ENCODE measurements at places on chromosomes 1 and 21. TPM values are rescaled to one million over a fixed set of nuclear protein-coding genes. Genes with fewer than 3 reads are reported as not detected.

The FAM20B gene
- total RNA-seq, result 39.0 TPM

DNA sequence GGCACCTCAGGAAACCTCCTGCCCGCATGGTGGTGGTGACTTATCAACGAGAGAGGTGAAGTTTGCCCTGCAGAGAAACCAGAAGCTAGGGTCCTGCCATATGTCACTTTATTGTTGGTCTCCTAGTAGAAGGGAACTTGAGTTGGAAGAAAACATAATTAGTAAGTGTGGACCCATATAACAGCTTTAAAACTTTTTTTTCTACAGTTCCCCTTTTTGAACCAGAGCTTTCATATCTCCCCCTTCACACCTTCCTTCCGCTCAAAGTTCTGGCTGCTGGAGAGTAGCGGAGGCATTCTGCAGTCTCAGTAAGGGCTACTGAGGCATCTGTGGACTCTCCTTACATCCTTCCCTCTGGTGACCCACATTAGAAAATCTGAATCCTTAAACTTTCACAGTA lies 48.9 kb downstream of the PHC2 start:
- peak; percentile 11 for DNase-seq
- H3K4me1 ChIP-seq, result peaks cover 32% of the 10 kb centered on the region
- H3K27ac ChIP-seq, result peak overlapping the region; percentile 80
- H3K4me3 ChIP-seq, result no peak overlapping the region
- no peaks in the 10 kb centered on the region for H3K36me3 ChIP-seq
- no peaks in the 10 kb centered on the region for H3K27me3 ChIP-seq

DNA sequence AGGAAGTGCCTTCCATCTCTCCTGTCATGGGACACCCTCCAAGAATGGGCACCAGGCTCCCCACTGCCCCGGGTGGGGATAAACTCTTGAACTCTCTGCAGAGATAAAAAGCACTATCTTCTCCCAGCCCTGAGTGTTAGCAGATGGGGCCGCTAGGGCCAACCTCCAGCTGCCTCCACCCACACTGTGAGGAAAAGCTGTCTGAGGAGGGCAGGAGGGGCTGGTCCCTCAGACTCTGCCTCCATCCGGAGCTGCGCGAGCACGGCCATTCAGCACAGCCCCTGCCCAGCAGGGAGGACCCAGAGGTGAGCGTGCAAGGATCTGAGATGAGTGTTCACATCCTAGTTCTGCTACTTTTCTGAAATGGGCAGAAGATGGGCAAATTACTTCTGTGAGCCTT lies 51.8 kb upstream of the TRABD2B start:
- H3K27ac ChIP-seq, result no peak overlapping the region
- H3K4me1 ChIP-seq, result peaks cover 46% of the 10 kb centered on the region
- no peak overlapping the region for H3K4me3 ChIP-seq
- H3K27me3 ChIP-seq, result no peaks in the 10 kb centered on the region

DNA sequence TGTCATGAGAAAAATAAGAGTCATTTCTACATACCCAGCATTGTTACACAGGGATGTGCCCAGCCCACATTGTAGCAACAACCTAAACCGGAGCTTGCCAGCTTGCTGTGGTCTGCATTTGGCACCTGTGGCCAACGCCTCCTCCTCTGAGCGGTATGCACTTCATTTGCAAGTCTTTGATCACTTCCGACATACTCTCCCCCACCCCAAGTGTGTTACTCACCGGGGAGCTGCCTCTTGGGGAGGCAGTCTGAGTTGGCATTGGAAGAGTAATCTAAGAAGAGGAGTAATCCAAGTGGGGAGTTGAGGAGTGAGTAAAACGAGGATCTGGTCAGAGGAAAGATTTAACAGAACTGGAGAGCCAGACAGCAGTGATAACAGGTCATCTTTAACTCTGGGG lies 3.8 kb downstream of the BCL9 start:
- DNase-seq, result no peak
- no peaks in the 10 kb centered on the region for H3K27me3 ChIP-seq
- H3K4me1 ChIP-seq, result peaks cover 35% of the 10 kb centered on the region

The ELAVL4 gene
- not detected for total RNA-seq

GRCh38 chr1:153375511-153375910 lies at the start of gene S100A12:
S100A12 (minus strand) TSS chr1:153375621; CDS start chr1:153374592, 1,029 bp downstream.
- H3K4me1 ChIP-seq, result no peaks in the 10 kb centered on the region
- no peak for DNase-seq
- no peaks in the 10 kb centered on the region for H3K36me3 ChIP-seq
- no peaks in the 10 kb centered on the region for H3K27me3 ChIP-seq
- no peak within 1 kb of the TSS for H3K4me3 ChIP-seq

The LCE3D gene
- total RNA-seq, result not detected

DNA sequence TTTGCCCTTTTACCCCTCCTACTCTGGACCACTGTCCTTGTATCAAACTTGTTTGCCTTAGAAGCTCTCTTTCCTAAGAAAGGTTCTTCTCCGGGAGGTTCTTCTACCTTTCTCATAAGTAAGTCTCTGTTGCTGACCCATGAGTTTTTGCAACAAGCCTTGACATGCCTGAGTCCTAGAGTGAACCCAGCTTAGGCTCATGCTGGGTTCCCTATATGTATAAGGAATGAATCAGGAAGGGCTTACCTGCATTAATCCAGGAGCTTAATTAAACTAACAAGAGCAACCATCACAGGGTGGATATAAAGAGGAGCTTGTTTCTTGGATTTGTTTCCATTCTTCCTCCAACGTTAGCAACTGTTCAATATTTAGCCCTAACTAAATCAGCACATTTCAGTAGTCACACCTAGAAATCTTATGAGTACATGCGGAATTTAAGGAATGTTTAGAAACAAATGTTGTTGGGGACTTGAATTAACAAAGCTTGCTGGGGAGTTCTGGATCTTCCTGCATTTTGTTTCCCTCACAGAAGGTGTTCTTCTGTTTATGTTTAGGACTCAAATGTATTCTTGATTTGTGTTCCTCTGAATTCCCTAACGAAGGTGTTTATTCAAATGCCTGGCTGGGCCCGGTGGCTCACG lies 64.3 kb upstream of the RAB3GAP2 start:
- no peak overlapping the region for H3K4me3 ChIP-seq
- H3K27ac ChIP-seq, result no peak overlapping the region
- no peaks in the 10 kb centered on the region for H3K4me1 ChIP-seq
- H3K36me3 ChIP-seq, result no peaks in the 10 kb centered on the region
- DNase-seq, result no peak

The LCE2B gene
- total RNA-seq, result not detected

DNA sequence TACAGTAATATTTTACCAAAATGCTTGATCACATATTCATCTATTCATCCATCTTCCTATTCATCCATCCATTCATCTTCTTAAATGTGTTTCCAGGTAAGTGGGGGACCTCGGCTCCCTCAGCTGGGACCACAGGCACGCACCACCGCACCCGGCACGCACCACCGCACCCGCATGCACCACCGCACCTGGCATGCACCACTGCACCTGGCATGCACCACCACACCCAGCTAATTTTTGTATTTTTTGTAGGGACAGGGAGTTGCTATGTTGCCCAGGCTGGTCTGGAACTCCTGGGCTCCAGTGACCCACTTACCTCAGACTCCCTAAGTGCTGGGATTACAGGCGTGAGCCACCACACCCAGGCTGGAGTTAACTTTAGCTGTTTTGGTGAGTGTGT lies 21.2 kb downstream of the ACTRT2 start:
- no peaks in the 10 kb centered on the region for H3K4me1 ChIP-seq
- H3K36me3 ChIP-seq, result no peaks in the 10 kb centered on the region
- peaks cover 23% of the 10 kb centered on the region for H3K27me3 ChIP-seq
- no peak overlapping the region for H3K27ac ChIP-seq
- no peak overlapping the region for H3K4me3 ChIP-seq

- no peak overlapping the region for H3K4me3 ChIP-seq
- no peaks in the 10 kb centered on the region for H3K36me3 ChIP-seq
- no peaks in the 10 kb centered on the region for H3K4me1 ChIP-seq
- no peak overlapping the region for H3K27ac ChIP-seq
- no peaks in the 10 kb centered on the region for H3K27me3 ChIP-seq
- no peak for DNase-seq
These were observed 50.0 kb downstream of the SPATA6 start for GRCh38 chr1:48422009-48422408.

GRCh38 chr1:226748306-226748705 lies 9.2 kb upstream of the ITPKB start:
- H3K27ac ChIP-seq, result no peak overlapping the region
- DNase-seq, result no peak
- H3K4me3 ChIP-seq, result no peak overlapping the region
- peaks cover 11% of the 10 kb centered on the region for H3K27me3 ChIP-seq
- no peaks in the 10 kb centered on the region for H3K36me3 ChIP-seq

GRCh38 chr1:186375152-186375928 lies at the start of the genes ODR4 and TPR:
ODR4 (plus strand) TSS chr1:186375838; CDS start chr1:186379786, 3,948 bp downstream.
TPR (minus strand) TSS chr1:186375253; CDS start chr1:186375028, 225 bp downstream.
- peak; percentile 98 for DNase-seq
- H3K27me3 ChIP-seq, result no peaks in the 10 kb centered on the region
- peak within 1 kb of the TSS; percentile 99 for H3K4me3 ChIP-seq
- peak within 1 kb of the TSS; percentile 100 for H3K27ac ChIP-seq
- H3K4me1 ChIP-seq, result peaks cover 28% of the 10 kb centered on the region
- H3K36me3 ChIP-seq, result peaks cover 18% of the 10 kb centered on the region

DNA sequence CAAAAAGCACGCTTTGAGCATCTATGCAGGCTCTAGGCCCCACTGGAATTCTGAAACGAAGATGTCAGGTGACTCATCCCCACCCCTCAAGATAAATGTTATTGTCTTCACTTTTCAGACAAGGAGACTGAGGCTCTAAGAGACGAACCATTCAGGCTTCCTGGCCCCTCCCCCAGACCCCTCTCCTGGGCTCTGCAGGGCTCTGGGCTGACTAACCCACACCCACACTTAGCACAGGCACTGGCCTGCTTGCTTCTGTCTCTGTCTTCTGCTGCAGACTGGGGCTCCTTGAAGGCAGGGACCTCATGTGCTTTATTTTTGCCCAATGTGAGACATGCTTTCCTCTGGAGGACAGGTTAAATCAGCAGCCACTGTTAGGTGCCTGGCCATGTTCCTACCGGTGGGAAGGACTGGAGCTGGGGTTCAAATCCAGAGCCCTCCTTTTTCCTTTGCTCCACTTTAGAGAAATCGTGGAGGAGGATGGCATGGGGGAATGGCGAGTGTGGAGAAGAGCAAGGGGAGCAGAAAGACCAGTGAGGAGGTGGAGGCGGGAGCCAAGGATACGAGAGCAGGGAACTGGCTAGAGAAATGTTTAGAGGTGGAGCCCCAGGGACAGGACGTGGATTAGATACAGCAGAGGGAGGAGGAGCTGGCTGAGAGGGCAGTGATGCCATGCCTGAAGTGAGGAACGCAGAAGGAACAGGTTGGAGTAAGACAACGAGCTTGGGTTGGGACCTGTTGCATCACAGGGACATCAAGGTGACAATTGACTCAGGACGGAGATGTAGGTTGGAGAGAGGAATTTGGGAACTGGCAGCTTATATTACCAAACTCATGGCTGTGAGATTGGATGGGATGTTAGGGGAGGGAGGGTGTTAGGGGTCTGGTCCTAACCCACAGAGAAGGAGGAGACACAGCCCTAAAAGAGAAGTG lies 1.7 kb downstream of the TMEM125 start:
- peaks cover 15% of the 10 kb centered on the region for H3K4me1 ChIP-seq
- H3K4me3 ChIP-seq, result no peak overlapping the region
- H3K27ac ChIP-seq, result no peak overlapping the region
- no peak for DNase-seq
- H3K36me3 ChIP-seq, result no peaks in the 10 kb centered on the region

The GABPA gene
- 24.4 TPM for total RNA-seq

GRCh38 chr1:232352366-232352765 lies 277.6 kb downstream of the SIPA1L2 start:
- peaks cover 2% of the 10 kb centered on the region for H3K27me3 ChIP-seq
- H3K36me3 ChIP-seq, result no peaks in the 10 kb centered on the region
- no peak overlapping the region for H3K27ac ChIP-seq
- H3K4me3 ChIP-seq, result no peak overlapping the region
- H3K4me1 ChIP-seq, result peaks cover 3% of the 10 kb centered on the region

DNA sequence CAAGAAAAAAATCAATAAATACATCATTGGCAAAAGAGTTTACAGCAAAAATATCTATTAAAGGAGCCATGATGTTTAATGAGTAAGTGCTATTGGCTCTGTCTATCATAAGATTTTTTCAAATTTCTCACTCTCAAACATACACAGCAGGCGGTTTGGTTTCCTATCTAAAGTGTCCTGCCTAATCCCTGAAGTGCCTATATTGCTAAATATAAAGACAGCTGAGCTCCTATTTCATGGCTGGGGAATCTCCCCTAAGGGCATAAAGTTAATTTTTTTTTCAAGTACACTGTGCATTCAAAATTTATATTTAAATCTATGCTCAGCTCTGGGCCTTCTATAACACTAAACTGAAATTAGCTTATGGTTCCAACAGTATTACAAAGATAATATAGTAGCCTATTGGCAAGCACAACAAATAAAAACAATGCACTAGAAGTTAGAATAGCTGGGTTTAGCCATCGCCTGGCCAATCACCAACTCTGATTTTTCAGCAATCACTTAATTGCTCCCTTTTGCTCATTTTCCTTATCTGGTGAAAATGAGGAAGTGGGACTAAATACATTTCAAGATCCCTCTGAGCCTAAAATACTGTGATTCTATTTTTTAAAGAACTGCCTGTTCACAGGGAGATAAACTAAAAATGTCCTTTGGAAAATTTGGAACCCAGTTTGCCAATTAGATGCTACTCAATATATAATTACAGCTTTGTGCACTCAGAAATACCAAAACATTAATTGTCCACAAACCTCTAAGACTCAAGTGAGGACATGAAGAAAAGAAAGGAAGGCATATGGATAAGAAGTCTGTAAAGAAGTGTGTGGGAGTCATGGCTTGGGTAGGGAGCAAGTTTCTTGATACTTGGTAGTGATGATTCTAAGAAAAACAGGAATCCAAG lies 62.5 kb downstream of the WDR64 start:
- peaks cover 13% of the 10 kb centered on the region for H3K27me3 ChIP-seq
- peaks cover 11% of the 10 kb centered on the region for H3K4me1 ChIP-seq
- H3K4me3 ChIP-seq, result no peak overlapping the region
- DNase-seq, result no peak

GRCh38 chr1:227489572-227489971 lies 73.8 kb upstream of the ZNF678 start:
- peaks cover 44% of the 10 kb centered on the region for H3K27me3 ChIP-seq
- no peak overlapping the region for H3K4me3 ChIP-seq
- no peak overlapping the region for H3K27ac ChIP-seq
- no peak for DNase-seq
- no peaks in the 10 kb centered on the region for H3K4me1 ChIP-seq
- H3K36me3 ChIP-seq, result no peaks in the 10 kb centered on the region

DNA sequence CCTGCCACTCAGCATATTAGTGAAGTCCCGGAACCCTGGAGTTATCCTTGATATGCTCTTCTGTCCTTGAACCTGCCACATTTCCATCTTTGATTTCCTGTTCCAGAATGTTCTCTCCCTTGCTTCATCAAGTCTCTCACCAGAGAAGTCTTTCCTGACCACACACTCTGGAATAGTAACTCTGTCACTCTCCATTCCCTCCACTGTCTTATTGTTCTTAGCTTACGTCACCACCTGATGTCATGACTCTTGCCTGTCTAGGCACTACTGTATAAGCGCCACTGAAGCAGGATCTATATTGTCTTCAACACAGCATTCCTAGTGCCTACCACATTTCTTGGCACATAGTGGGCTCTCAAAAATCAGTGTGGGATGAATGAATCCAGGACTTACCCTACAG lies 65.4 kb upstream of the SMYD2 start:
- peaks cover 66% of the 10 kb centered on the region for H3K27me3 ChIP-seq
- peaks cover 3% of the 10 kb centered on the region for H3K4me1 ChIP-seq
- no peak overlapping the region for H3K4me3 ChIP-seq
- no peak for DNase-seq
- H3K27ac ChIP-seq, result no peak overlapping the region

- H3K4me1 ChIP-seq, result peaks cover 10% of the 10 kb centered on the region
- H3K27ac ChIP-seq, result peak overlapping the region; percentile 42
- H3K36me3 ChIP-seq, result no peaks in the 10 kb centered on the region
- H3K27me3 ChIP-seq, result peaks cover 10% of the 10 kb centered on the region
- no peak overlapping the region for H3K4me3 ChIP-seq
These were observed 5.0 kb upstream of the ACOT11 start for GRCh38 chr1:54542962-54543539.

GRCh38 chr1:27603309-27603680 lies 649 bp downstream of the AHDC1 start:
- no peak for DNase-seq
- peak overlapping the region; percentile 96 for H3K4me3 ChIP-seq
- H3K27me3 ChIP-seq, result no peaks in the 10 kb centered on the region

The PDZK1IP1 gene
- not detected for total RNA-seq

Data from osteocyte (in vitro differentiated cells).